ENCODE measurements at places on chromosomes 7 and 10.

GRCh38 chr7:143406002-143406357 lies 2.7 kb downstream of the EPHA1 start:
- DNase-seq, result no peak

GRCh38 chr7:70455925-70456324 lies 676.0 kb upstream of the GALNT17 start:
- no peak for DNase-seq

DNA sequence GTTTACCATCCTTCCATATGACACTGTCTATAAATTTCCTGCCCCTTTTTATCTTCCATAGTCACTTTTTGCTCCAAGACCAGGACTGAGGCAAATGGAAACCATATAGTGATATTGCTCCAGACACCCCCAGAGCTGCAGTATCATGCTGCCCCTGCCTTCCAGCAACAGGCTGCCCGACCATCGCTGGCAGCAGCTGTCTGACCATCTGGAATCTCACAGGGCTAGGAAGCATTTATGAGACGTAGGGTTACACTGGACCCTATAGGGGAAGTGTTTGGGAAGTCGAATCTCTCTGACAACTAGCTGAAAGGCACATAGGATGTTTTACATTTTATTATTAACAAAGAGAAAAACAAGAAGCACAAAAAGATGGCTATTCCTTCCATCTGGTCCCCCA lies 19.4 kb downstream of the ENO4 start:
- DNase-seq, result no peak

DNA sequence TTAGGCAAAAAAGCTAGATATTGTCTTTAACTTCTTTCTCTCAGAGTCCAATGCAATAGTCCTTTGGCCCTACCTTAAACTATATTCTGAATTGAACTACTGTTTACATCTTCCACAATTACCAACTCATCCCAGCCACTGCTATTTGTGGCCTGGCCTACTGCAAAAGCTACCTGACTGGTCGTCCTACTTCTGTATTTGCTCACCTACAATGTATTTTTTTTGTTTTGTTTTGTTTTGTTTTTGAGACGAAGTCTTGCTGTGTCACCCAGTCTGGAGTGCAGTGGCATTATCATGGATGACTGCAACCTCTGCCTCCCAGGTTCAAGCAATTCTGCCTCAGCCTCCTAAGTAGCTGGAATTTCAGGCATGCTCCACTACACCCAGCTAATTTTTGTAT lies 51.2 kb downstream of the ARL4A start:
- no peak for DNase-seq

DNA sequence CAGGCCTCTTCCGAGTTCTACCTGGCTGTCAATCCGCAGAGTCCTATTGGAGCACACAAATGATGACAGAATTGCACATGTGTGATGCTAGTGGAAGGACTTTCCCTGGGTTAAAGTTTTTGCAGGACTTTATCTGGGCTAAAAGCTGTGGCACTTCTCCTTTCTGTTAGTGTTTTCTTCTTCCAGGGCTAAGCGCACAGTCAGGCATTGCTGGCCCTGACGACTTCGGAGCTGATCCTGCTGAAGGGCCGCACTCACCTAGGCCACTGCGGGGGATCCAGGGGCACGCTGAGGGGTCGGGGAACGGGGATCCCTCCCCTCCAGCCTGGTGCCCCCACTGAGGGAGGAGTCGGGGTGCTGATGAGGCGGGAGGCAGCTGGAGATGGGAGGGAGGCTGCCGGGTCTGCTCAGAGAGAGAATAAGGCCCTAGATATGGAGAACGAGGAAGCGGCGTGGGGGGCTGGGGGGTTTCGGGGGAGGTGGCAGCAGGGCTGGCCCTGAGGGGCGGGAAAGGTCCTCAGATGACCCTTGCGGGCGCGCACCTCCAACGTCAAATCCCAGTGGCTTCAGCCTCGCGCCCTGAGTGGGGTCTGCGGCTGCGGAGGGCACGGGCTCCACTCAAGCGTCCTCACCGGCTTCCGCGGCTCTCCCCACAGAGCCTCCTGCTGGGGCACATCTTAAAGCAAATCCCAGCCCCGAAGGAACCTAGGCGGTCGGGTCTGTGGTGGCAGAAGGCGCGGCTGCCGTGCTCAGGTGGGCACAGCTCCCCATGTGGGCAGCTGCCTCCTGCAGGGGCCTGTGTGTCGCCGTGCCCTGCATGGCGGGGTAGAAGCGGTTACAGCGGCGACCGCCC lies 30.9 kb downstream of the AGR3 start:
- no peak for DNase-seq

GRCh38 chr10:100628061-100628460 lies 92.3 kb downstream of the HIF1AN start:
- no peak for DNase-seq

DNA sequence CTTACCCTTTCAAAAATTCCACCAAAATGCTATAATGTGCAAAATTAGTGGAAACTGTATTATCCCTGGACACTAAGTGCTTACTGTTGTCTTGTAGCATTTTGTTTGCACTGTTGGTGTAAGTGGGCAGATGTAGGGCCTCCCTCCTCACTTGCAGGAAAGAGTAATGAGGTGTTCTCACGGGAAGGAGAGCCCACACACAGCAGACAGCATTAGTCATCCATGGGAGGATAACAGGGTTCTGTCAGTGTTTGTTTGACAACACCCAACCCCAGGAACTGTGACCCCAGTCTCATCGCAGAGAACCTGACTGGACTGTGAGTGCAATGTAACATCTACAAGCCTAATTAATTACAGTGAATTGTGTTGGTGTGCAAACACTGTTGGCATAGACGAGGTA lies 58.7 kb upstream of the VSTM2A start:
- peak; percentile 11 for DNase-seq

- DNase-seq, result no peak
Observed at GRCh38 chr7:51860305-51860704, 543.7 kb upstream of the COBL start.

DNA sequence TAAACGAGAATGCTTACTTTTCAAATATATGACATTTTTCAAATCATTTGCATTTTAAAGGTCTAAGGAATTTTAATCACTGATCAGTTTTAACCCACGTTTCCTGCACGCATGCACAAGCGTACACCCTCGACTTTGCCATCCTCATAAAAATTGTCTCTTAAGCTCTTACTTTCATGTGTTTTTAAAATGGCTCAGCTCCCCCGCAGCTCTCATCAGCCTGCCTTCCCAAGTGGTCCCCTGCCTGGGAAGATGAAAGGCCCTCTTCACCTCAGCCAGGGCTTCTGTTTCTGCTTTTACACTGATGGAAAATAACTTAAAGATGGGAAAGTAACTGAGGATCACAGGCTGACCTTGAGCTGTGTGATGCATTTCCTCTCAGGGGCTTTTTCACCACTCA lies 131.6 kb upstream of the LSM8 start:
- no peak for DNase-seq

DNA sequence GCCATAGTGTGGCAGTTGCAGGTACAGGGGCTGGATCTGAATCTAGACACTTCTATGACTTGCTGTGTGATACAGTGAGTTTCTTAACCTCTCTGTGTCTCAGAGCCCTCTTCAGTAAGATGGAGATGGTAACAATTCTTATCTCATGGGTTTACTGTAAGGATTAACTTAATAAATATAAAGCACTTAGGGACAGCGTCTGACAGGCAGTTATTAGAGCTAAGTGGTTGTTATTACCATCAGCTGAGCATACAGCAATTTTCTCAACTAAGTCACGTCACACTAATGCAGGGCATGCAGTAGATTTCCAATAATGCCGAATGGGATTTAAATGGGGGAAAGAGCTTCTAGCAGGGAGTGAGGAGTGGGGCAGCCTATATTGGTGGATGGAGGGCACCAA lies 162.6 kb downstream of the SH2D4B start:
- DNase-seq, result no peak

- no peak for DNase-seq
Observed at GRCh38 chr7:113664867-113665266, 253.9 kb downstream of the PPP1R3A start.

DNA sequence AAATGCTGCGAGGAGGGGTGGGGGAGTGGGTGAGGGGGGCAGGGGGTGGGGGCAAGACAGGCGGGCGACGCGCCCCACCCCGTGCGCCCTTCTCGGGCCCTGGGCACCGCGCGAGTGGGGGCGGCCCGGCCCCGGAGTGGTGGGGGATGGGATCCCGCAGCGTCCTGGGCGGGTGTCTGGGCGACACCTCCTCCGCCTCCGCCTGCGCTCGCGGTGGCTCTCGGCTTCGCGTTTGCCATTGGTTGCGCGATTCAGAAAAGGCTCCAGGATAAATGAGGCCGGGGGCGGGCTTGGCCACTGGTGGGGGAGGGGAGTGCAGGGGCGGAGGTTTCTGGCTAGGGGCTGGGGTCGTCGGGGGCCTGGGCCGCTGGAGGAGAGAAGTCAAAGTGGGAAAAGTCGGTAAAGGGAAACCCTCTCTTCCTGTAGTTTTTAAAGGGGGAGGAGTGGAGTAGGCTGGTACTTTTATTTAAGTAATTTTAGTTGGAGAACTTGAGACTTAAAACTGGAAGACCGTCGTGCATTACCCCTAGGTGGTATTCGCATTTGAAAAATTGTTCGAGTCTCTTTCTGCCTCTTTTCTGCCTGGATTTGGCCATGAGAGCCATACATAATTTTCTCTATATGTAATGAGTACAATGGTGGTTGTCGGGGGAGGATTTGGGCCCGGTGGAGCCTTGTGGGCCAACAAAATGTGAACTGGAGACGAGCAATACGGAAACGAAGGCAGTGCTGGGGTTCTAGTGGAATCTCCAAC lies 992 bp upstream of the IGF2BP3 start:
- peak; percentile 95 for DNase-seq

- no peak for DNase-seq
Observed at GRCh38 chr10:33125522-33126517, 167.8 kb upstream of the ITGB1 start.

- no peak for DNase-seq
Observed at GRCh38 chr7:136617176-136617575, 251.3 kb upstream of the CHRM2 start.

GRCh38 chr10:58473976-58474375 lies 38.7 kb upstream of the BICC1 start:
- no peak for DNase-seq

GRCh38 chr7:70707823-70708243 lies 424.1 kb upstream of the GALNT17 start:
- no peak for DNase-seq

DNA sequence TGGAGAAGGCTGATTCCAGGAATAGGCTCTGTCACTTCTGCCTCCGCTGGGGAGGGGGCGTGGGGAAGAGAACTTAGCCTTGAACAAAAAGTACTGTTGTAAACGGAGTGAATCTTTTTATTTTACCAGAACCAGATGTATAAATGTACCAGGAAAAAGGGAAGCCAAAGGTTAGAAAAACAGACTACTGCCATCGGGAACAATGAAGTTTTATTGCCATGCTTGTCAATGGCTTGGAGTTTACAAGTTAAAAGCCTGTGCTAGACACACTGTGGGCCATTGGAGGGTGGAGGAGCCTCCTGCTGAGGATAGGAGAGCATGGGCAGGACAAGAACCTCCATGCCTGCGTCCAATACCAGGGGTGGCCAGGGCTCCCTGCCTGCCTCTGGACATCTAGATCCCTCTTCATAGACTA lies 161.7 kb upstream of the LYZL2 start:
- no peak for DNase-seq

- no peak for DNase-seq
Observed at GRCh38 chr10:102517553-102517952, 13.8 kb downstream of the SUFU start.

- DNase-seq, result no peak
Observed at GRCh38 chr7:2118630-2119190, 114.0 kb downstream of the MAD1L1 start.

DNA sequence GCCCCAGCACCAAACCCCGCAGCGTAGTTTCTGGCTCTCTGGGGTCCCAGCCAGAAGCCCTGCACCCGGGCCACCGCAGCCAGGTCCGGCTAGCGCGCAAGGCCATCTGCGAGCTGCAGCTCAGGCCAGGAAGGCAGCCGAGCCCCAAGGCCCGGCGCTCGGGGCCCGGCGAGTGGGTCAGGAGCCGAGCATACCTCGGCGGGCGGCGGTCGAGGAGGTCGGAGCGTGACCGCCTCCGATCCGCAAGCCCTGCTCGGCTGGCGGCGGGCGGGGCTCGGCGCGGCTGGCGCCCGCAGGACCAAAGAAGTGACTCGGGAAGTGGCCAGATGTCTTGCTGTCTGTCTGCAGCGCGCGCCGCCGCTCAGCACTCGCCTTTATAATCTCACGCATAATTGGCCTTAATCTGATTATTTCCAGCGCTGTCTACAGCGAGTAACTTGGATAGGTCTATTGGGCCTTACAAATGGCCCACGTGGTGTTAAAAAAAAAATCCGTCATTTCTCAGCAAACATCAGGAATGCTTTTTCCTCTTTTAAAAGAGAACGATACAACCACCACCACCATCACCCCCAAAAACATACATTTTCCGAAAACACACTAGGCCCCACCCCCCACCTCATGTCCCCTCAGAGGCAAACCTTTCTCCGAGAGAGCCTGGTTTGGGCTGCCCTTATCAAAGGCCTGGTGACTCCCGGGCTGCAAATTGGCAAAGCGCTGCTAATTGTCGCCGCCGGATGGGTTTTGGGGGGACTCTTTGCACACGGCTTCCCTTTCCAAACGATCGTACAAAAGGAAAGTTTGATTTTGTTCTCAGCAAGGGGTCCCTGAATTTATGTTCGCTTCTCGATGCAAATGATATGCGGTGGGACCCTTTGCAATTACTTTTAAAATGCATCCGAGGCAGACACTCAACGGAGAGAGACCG lies at the start of gene DRGX:
Gene DRGX, minus strand, starts transcription at position 349 of the 925 bp plus-strand sequence. CDS start 649 bp downstream, outside the sequence.
- no peak for DNase-seq

- DNase-seq, result peak; percentile 39
Observed at GRCh38 chr7:150753826-150754603, 16.8 kb downstream of the GIMAP5 start.

DNA sequence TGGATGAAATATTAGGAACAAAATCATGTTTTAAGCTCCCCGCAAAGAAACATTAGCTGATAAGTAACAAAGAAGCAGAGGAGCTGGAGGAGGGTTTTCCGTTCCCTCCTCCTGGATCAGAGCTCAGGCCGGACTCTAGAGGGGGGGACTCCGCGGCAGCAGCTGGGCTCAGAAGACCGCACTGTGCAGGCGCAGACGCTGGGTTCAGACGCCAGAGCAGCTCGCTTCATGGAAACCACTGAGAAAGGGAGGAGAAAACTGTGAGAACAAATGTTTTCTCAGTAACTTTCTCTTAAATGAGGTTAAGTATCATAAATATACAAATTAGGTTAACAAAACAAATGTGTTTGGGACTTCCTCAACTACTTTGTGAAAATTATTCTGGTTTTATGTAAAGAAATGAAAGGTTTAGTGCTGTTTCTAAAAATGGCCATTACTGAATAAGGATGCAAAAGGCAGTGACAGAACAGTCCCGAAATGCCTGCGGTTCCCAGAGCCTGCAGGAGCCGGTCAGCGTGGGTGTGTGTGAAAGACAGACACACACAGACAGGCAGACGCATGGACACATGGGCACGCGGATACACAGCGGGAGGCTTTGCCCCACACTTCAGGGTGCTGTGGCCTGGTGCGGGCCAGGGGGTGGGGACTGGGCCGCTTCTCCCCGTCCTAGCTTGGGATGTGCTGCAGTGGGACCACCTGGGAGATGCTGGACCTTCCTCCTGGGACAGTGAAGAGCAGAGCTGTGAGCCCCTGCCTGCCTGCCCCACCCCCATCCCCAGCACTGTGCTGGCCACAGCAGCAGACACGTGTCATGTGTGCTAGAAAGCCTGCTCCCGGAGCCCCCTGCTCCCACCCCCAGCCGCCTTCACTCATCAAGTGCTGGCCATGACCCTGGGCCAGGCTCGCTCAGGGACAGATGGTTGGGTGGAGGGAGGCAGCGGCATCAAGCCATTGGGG lies 20.3 kb upstream of the ADGRA1 start:
- no peak for DNase-seq
